ENCODE measurements at places on chromosomes 5 and 9.

- no peak for DNase-seq
These were observed 572 bp downstream of the CDK5RAP2 start for GRCh38 chr9:120579139-120580050.

DNA sequence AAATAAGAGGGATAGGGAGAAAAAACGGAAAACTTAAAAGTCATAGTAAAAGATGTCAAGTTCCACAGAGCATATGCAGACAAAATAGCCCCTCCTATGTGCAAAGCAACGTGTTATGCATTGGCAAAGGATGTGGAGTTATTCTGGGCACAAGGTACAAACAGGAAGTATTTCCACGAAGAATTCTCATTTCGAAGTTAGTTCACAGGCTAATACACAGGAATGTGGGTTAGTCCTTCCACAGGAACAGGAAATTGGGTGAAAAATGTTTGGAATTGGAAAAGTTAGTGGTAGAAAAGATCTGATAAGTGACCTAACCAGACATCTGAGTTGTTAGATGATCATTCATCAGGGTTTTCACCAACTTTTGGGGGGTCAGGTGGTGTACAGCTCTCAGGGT lies 326.6 kb downstream of the EBF1 start:
- DNase-seq = no peak

- no peak for DNase-seq
These were observed 100.7 kb downstream of the PHF2 start for GRCh38 chr9:93677048-93677571.

DNA sequence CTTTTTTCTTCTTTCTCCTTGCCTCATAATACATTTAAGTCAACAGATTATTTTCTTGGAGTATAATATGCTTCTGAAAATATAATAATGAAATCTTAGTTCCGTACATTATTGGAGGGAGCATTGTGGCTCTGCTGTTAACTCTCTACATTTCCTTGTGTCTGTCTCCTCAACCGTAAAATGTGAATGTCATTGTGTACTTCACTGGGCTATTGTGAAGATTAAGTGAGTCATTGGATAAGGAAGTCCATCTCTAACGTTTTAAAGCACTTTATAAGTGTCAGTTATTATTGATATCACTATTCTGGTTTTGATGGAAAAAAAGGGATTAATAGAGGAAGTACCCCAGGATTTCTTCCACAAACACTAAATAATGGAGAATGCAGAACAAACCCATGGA lies 304.5 kb upstream of the RFX3 start:
- no peak for DNase-seq

DNA sequence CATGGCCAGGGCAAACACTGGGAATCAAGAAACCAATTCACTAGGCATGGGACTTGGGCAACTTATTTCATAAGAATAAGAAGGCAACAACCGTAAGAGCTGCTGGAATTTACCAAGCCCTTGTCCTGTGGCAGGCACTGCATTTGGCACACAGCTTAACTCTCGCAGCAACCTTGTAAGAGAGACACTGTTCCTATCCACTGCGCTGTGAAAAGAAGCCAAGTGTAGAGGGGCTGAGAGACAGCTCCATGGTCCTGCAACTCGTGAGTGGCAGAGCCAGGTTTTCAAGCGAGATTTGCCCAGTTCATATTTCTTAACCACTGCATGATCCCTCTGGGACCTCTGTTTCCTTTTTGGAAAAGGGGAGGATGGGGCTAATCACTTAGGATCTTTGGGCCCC lies 129.3 kb upstream of the STC2 start:
- DNase-seq = no peak

DNA sequence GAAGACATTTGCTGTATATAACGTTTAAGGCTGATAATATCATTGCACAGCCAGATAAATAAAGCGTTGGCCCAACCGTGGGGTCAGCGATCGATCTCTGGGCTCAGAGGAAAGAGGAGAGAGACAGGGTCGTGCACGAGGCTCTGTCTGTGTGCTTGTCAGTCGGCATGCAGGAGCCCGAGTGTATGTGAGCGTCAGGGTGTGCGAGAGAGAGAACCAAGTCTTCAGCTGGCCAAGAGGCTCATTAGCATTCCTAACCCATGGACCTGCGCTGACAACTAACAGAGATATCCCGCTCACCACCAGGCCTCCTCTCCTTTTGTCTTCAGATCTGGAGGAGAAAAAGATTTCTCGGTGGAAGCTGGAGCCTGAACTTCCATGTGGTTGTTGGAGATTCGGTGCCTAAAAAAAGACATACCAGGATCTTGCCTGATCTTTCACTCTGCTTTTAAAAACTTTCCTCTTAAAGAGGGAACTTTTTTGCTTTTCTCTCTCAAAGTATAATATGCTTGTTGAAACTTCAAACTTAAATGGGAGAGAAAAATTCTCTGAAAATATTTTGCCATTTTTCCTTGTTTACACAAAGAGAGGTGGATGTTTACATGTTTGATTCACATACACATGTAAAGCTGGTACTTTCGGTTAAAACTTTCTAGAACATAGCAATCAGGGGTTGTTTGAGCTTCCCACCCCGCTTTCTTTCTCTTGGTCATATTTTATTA lies 16.5 kb downstream of the NR2F1 start:
- DNase-seq = no peak

- DNase-seq = no peak
These were observed 20.2 kb downstream of the TLE1 start for GRCh38 chr9:81669041-81669651.

GRCh38 chr5:172383191-172383802 lies 71.0 kb downstream of the SH3PXD2B start:
- DNase-seq = no peak

DNA sequence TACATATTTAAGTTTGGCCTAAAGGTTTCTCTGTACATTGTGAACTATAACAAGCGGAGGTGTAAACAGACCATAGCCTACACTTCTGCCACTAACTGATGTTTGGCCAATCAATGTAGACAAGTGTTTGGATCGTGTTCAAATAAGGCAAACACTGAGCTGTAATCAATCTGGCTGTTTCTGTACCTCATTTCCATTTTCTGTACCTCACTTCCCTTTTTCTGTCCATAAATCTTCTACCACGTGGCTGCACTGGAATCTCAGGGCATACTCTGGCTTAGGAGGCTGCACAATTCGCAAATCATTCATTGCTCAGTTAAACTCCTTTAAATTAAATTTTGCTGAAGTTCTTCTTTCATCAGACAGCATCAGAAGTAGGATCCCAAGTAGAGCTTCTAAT lies 140.9 kb downstream of the SLC25A46 start:
- DNase-seq = no peak

- no peak for DNase-seq
These were observed 13.8 kb downstream of the LCN9 start for GRCh38 chr9:135676891-135677290.

DNA sequence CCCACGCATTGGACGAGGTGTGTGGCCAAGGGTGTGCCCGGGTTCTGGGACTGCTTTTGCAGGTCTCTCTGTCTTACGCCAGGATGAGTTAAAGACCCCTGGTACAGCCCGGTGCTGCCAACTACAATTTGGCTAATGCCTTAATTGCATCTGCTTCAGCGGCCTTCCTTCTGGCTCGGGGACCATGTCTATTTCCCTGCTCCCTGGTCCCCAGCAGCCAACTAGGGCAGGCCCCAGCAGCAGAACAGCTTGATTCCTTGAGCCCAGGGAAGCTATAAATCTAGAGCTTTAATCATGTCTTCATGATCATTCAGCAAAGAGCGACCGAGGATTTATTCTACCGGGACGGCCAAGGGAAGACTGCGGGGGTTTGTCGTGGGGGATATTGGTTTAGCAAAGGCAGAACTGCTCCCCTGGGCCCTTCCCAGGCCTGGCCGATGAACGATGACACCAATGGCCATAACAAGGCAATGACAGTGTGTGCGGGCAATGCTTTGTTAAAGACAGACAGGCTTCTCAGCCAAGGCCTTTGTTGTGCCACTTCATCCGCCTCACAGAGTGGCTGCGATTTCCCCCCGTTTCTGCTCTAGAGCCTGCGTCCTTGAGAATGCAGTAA lies 51.4 kb downstream of the CFAP77 start:
- DNase-seq = no peak

DNA sequence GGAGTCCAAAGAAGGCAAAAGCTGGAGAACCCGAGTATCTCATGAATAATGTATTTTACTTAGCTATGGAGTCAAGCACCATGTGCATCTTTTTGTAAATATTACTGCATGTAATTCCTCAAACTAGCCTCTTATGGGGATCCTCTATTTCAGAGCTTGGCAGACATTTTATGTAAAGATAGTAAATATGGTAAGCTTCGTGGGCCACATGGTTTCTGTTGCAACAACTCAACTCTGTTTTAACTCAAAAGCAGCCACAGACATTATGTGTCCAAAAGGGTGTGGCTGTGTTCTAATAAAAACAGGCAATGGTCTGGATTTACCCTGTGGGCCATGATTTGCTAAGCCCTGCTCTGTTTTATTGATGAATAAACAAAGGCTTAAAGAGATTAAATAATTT lies 17.3 kb downstream of the DAPK1 start:
- no peak for DNase-seq

- DNase-seq = no peak
These were observed 34.2 kb downstream of the TMEM245 start for GRCh38 chr9:109085510-109085909.

GRCh38 chr5:151454166-151454565 lies 6.8 kb downstream of the SLC36A1 start:
- no peak for DNase-seq

GRCh38 chr9:74373348-74373747 lies 123.8 kb upstream of the RORB start:
- no peak for DNase-seq

DNA sequence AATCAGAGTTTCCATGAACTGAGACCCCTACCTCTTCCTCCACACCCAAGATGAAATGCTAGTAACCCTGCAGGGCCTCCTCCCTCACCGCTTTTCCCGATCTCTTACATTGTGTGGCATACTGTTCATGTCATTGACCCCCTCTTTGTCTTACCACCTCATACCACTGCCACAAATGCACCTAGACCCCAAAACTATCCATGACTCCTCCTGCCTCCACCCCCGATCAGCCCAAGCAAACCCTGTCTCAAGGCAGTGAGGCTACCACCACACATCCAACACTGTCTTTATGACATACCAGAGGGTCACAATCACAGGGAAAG lies 55.7 kb downstream of the PLAC8L1 start:
- no peak for DNase-seq

GRCh38 chr9:129702589-129703520 lies 37.4 kb downstream of the PRRX2 start:
- DNase-seq = peak; percentile 8

- DNase-seq = no peak
These were observed 651.1 kb downstream of the CCDC171 start for GRCh38 chr9:16203729-16204573.

DNA sequence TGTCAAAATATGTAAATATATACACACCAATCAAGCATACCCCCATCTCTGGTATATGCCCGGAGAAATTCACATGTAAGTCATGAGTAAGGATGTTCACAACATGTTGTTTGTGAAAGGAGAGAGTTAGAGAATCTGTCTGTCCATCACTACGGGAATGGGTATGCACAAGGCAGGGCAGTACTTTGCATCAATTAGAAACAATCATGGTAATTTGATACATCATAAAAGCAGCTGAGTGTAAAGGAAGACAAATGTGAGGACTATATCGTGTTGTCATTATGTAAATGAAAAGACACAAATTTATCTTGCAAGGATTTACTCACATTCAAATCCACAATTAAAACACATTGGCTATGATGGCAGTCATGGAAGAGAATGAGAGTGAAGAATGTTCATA lies 146.7 kb downstream of the SV2C start:
- DNase-seq = no peak

DNA sequence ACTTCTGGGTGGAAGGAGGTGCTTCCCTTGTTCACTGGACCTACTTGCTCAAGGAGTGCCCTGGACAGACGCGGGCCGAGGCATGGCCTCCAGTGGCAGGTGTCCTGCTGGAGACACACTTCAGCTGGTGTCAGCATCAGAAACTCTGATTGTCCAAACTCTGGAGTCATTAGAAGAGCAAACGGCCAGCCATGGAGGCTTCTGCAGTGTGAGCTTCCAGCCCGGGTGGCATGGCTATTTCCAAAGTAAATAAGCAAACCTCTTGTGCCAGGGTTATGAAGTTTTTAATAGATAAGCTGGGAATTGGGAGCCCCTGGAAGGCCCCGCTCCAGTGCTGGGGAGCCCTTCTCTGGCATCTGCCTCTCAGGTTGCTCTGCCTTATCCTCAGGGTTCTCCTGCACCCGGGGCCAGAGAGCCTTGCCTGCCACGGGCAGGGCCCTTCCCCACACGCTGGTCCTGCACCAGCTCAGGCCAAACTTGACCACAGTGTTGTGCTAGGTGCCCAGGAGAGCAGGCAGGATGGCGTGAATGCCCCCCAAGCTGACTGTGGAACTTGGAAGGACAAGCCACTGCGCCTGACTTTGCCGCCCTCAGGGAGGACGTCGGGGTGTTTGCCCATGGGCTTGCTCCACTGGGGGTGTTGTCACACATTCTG lies 285.6 kb downstream of the GADD45G start:
- no peak for DNase-seq

- DNase-seq = no peak
These were observed 189.0 kb upstream of the MEF2C start for GRCh38 chr5:89071941-89072331.

DNA sequence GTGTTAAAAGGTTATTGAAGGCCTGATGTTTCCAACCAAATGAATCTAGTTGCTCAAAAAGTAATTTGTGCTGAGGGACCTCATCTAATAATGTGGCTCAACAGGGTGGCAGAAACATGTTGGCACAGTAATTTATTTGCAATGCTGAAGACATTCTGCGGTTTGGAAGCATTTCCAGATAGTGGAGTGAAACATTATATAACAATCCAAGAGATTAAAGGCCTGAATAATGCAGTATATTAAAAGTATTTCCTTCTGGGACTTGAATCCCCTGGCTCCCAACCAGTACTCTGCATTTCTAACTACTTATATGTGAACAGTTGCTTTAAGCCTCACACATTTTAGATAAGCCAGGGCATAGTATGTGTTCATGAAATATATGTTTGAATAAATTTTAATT lies 25.9 kb upstream of the ALDH1A1 start:
- DNase-seq = no peak

GRCh38 chr5:36719282-36719681 lies 112.9 kb downstream of the SLC1A3 start:
- DNase-seq = no peak

- no peak for DNase-seq
These were observed 1.4 kb downstream of the MEF2C start for GRCh38 chr5:88881571-88881971.

DNA sequence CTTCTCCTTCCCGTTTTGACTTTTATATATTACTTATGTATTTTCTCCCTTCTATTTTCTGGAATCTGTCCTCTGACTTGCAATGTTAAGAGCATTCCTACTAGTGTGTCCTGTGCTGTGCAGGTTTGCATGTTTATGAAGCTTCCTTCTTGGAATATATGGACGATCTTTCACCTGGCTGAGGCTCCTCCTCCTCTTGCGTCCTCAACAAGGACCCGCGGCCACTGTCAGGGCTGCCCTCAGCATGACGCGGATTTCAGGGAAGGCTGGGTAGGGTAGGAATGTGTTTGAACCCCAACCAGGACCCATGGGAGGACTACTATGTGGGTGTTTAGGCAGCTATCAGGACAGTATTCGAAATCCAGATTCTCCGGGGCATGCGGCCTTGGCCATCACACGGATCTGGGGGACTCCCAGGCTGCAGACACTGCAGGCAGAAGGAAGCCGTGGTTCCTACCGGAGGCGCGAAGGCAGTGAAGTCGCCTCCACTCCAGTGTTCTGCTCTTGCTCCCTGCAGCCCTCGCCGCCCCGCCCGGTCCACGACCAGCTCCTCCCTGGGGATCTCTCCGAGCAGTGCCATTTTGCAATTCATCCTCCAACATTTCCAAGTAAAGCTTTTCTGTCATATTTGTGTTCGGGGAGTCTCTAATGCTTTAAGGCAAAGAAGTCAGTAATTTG lies 37.0 kb upstream of the OSMR start:
- DNase-seq = no peak

GRCh38 chr5:80093796-80094195 lies 58.6 kb downstream of the THBS4 start:
- no peak for DNase-seq

Measured in amygdala (tissue), 56 donors.